ENCODE measurements at places on chromosomes 16 and 17. TPM values are rescaled to one million over a fixed set of nuclear protein-coding genes. Genes with fewer than 3 reads are reported as not detected.
A peak's percentile ranks its signal among the peaks of the same experiment; 100 is the strongest.

GRCh38 chr16:642189-643049, 791 bp downstream of the MCRIP2 start:
- H3K4me3 ChIP-seq: peak overlapping the region; percentile 88
- H3K4me1 ChIP-seq: peaks cover 27% of the 10 kb centered on the region
- no peaks in the 10 kb centered on the region for H3K36me3 ChIP-seq
- H3K27me3 ChIP-seq: no peaks in the 10 kb centered on the region
- no peak for DNase-seq

Gene SSTR5
- 3.0 TPM for total RNA-seq

Gene GSDMA
- 1.2 TPM for total RNA-seq

- no peak for DNase-seq
- no peak overlapping the region for H3K27ac ChIP-seq
- no peaks in the 10 kb centered on the region for H3K36me3 ChIP-seq
- H3K4me3 ChIP-seq: no peak overlapping the region
- no peaks in the 10 kb centered on the region for H3K27me3 ChIP-seq
- H3K4me1 ChIP-seq: no peaks in the 10 kb centered on the region
Observed at GRCh38 chr16:85698459-85698891, 9.7 kb upstream of the GINS2 start.

DNA sequence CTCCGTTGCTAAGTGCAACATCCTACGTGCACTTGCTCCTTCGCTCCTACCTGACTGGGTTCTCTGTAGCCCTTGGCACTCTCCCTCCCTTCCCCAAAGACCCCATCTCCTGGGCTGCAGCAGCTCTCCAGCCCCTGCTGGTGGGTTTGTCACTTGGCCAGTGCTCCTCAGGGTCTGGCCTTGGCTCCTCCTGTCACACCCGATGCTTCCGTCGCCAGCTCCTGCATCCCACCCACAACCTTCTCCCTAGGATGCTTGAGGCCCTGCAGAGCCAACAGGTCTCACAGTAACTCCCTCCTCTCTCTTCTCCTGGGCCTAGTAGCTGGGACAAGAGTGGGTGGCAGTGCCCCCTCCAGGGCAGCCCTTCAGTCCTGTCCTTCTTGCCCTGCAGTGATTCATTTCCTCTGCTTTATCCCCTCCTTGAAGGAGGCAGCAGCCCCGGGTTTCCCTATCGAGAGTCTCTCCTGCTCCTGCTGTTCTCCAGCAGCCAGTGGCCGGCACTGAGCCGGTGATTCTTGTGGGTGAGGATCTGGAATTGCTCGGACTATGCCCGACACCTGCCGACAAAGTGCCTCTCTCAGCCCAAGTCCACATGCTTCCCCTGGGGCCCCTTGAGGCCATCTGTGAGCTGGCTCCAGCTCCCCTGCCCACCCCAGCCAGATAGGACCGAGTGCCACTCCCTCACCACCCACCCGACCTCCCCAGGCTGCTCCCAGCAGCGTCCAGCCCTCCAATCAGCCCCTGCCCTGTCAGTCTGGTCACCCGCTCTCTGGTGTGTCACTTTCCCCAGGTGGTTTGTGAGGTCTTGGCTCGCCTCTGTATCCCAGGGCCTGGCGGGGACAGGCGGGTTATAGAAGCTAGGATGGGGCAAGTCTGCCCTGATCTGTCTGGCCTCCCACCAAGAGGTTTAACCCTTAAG, 3.8 kb downstream of the LITAFD start:
- no peaks in the 10 kb centered on the region for H3K4me1 ChIP-seq
- peaks cover 4% of the 10 kb centered on the region for H3K36me3 ChIP-seq
- no peak overlapping the region for H3K27ac ChIP-seq
- H3K27me3 ChIP-seq: no peaks in the 10 kb centered on the region

GRCh38 chr16:27867122-27868110, 196.1 kb downstream of the GSG1L start:
- H3K4me3 ChIP-seq: no peak overlapping the region
- H3K36me3 ChIP-seq: no peaks in the 10 kb centered on the region
- no peaks in the 10 kb centered on the region for H3K4me1 ChIP-seq
- H3K27me3 ChIP-seq: no peaks in the 10 kb centered on the region
- H3K27ac ChIP-seq: no peak overlapping the region

- peaks cover 7% of the 10 kb centered on the region for H3K36me3 ChIP-seq
- no peak overlapping the region for H3K4me3 ChIP-seq
- no peaks in the 10 kb centered on the region for H3K4me1 ChIP-seq
- DNase-seq: no peak
Observed at GRCh38 chr16:3598236-3598635, 13.2 kb downstream of the SLX4 start.

DNA sequence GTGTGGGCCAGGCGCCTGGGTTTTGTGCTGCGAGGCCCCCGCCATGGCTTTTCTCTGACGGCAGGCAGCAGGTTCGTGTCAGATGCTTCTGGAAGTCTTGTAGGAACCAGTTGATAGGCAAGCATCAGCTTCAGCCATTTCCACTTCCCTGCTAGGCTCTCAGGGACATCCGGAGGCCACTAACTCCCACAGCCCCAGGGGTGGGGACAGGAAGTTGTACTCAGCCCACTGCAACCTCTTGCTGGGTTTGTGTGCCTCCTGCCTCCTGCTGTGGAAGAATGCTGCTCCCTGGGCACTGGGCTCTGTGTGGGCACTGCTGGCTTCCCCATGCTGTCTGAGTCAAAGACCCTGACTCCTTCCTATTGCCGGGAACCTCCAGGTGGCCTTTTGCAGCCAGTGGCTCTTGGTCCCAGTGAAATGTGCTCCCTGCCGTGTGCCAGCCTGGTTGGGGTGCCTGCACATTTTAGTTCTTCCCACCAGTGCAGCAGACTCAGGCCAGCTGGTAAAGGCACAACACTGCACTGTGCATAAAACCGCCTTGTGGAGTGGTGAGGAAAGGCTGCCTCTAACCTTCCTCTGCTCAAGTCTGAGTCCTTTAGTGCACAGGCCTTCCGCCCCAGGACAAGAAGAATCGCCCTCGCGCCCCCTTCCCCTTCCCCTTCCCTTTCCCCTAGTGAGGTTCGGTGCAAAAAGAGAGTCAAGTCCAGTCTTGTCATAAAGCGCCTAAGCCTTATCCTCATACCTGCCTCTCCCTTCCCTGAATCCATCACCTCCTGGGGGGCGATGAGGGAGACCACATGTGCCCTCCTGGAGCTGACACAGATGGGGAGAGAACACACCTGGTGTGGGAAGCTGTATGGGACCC, 16.6 kb downstream of the LDHD start:
- no peaks in the 10 kb centered on the region for H3K4me1 ChIP-seq
- no peak for DNase-seq
- H3K27ac ChIP-seq: no peak overlapping the region
- no peaks in the 10 kb centered on the region for H3K36me3 ChIP-seq
- H3K27me3 ChIP-seq: no peaks in the 10 kb centered on the region

Gene PIMREG
- not detected for total RNA-seq

Gene CACNG3
- not detected for total RNA-seq

DNA sequence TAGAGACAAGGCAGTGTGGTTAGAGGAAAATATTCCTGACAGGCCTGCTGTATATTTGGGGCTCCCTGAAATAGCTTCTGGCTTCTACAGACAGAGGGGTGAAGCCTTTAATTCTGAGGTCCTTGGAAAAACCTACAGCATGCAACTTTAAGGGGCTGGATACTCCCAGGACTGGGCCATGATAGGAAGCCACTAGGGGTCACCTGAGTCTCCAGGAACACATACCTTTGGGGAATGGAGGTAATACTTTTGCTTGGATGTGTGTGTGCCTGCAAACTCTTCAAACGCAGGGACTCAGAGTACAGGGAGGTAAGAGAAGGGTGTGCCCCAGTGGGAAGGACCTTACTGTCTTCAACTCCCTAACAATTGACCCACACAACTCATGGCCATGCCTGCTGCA, 4.1 kb downstream of the ASIC2 start:
- no peak overlapping the region for H3K27ac ChIP-seq
- peaks cover 4% of the 10 kb centered on the region for H3K4me1 ChIP-seq
- DNase-seq: no peak
- no peaks in the 10 kb centered on the region for H3K27me3 ChIP-seq

DNA sequence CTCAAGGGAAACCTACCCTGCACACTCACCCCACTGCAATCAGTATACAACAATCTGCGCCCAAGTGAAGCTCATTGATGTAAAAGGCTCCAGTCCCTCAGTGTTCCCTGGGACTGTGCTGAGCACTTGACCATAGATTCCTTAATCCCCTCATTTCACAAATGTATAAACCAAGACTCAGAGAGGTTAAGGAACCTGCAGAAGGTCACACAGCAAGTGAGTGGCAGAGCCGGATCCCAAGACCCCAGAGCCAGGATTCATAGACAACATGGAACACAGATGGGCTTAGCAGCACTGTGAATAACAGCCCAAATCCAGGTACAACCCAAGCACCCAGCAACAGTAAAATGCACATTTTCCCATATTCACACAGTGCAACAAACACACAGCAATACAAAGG, 225.7 kb downstream of the C16orf78 start:
- no peak for DNase-seq
- no peak overlapping the region for H3K27ac ChIP-seq
- H3K36me3 ChIP-seq: no peaks in the 10 kb centered on the region
- H3K4me1 ChIP-seq: peaks cover 31% of the 10 kb centered on the region

Gene OR2C1
- total RNA-seq: not detected

GRCh38 chr16:51327001-51327400, 175.9 kb upstream of the SALL1 start:
- no peak overlapping the region for H3K27ac ChIP-seq
- H3K27me3 ChIP-seq: no peaks in the 10 kb centered on the region
- H3K36me3 ChIP-seq: no peaks in the 10 kb centered on the region
- no peak for DNase-seq
- H3K4me1 ChIP-seq: no peaks in the 10 kb centered on the region

Gene ZMYND15
- total RNA-seq: 5.8 TPM

Gene CDH3
- total RNA-seq: not detected

DNA sequence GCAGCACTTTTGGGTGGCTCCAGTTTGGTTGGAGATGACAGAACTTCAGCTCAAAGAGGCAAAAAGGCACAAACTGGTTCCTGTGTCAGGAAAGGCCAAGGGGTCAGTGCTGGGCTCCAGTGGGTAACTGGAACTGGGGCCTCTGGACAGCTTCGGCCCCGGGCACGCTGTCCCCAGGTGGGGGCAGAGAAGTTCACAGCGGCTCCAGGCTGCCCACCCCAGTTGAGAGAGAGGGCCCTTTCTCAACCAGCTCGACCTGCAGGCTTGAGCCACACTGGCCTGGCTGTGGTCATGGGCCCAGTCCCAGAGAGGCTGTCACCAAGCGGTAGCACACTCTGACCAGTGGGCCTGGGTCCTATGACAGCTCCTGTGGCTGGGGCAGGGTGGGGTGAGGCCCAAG, 24.5 kb downstream of the ADCY7 start:
- no peaks in the 10 kb centered on the region for H3K27me3 ChIP-seq
- no peak overlapping the region for H3K27ac ChIP-seq

- no peak overlapping the region for H3K27ac ChIP-seq
- no peaks in the 10 kb centered on the region for H3K36me3 ChIP-seq
- H3K27me3 ChIP-seq: no peaks in the 10 kb centered on the region
- no peak for DNase-seq
- H3K4me1 ChIP-seq: no peaks in the 10 kb centered on the region
Observed at GRCh38 chr17:80588702-80589383, 44.2 kb downstream of the RPTOR start.

Gene ABCC6
- total RNA-seq: 0.41 TPM

DNA sequence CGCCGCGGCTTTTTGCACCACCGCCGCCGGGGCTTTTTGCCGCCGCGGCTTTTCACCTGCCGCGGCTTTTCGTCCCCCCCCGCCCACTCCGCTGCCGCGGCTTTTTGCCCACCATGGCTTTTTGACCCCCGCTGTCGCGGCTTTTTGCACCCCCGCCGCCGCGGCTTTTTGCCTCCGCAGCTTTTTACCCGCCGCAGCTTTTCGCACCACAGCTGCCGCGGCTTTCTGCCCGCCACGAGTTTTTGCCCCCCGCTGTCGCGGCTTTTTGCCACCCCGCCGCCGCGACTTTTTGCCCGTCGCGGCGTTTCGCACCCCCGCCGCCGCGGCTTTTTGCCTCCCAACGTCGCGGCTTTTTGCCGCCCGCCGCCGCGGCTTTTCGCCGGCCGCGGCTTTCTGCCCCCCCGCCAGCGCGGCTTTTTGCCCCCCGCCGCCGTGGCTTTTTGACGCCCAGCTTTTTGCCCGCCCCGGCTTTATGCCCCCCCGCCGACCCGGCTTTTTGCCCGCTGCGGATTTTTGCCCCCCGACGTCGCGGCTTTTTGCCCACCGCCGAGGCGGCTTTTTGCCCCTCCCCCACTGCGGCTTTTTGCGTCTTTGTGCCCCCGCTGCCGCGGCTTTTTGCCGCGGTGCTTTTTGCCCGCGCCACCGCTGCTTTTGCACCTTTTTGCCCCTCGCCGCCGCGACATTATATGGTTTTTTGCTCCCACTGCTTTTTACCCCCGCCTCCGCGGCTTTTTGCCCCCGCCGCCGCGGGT, 1343.6 kb downstream of the TP53TG3F start:
- no peaks in the 10 kb centered on the region for H3K36me3 ChIP-seq
- H3K4me3 ChIP-seq: no peak overlapping the region
- DNase-seq: no peak
- H3K27ac ChIP-seq: no peak overlapping the region

GRCh38 chr16:56491657-56492261, 28.1 kb downstream of the BBS2 start:
- H3K36me3 ChIP-seq: peaks cover 9% of the 10 kb centered on the region
- no peak overlapping the region for H3K27ac ChIP-seq
- no peaks in the 10 kb centered on the region for H3K27me3 ChIP-seq
- DNase-seq: no peak

Gene CACNG1
- not detected for total RNA-seq

Gene ANKRD13B
- 11.5 TPM for total RNA-seq

DNA sequence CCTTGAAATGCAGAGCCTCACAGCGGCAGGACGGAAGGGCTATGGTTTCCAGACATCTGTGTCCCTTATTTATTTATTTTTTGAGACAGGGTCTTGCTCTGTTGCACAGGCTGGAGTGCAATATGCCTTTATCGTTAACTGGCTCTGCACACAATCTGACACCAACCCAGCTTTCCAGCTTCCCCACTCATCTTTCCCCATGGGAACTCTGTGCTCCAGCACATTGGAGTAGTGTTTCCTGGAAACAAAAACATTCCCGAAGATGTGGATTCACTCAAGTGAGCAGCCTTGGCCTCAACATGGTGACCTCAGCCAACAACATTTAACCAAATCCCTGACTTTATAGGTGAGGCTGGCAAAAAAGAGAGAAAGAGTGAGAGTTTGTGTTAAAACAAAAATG, 307.1 kb downstream of the TMEM114 start:
- H3K27me3 ChIP-seq: no peaks in the 10 kb centered on the region
- H3K27ac ChIP-seq: no peak overlapping the region
- no peaks in the 10 kb centered on the region for H3K36me3 ChIP-seq
- H3K4me1 ChIP-seq: no peaks in the 10 kb centered on the region

DNA sequence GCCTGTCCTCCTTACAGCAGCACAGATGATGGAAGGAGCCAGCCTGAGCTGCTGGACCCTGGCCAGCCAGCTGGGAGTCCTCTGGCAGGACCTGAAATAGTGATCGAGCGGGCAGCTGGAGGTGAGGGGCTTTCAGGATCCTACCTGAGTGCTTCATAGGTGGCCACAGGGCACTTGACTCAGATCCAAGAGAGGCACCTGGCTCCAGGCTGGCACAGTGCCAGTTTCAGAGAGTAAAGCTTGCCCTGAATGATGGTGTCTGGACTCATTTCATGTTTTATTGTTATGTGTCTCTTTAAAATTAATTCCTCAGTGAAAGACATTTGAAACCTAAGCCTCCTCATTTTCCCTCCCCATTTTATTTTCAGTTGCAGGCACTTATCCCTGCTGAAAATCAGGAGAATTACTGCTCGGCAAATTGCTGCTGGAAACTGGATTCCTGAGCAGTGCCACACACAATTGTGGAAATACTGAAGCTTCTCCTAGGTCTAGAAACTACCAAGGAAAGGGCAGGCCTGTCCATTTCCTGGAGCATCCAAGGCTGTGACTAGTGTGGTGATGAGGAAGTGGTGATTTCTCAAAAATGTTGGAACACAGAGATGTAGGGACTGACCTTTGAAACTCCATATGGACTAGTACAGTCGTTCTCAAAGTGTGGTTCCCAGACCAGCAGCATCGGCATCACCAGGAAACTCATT, 16.1 kb upstream of the ADAMTS18 start:
- H3K36me3 ChIP-seq: no peaks in the 10 kb centered on the region
- no peak for DNase-seq
- no peak overlapping the region for H3K4me3 ChIP-seq
- no peak overlapping the region for H3K27ac ChIP-seq
